ENCODE measurements at places on chromosomes 1 and 21.

DNA sequence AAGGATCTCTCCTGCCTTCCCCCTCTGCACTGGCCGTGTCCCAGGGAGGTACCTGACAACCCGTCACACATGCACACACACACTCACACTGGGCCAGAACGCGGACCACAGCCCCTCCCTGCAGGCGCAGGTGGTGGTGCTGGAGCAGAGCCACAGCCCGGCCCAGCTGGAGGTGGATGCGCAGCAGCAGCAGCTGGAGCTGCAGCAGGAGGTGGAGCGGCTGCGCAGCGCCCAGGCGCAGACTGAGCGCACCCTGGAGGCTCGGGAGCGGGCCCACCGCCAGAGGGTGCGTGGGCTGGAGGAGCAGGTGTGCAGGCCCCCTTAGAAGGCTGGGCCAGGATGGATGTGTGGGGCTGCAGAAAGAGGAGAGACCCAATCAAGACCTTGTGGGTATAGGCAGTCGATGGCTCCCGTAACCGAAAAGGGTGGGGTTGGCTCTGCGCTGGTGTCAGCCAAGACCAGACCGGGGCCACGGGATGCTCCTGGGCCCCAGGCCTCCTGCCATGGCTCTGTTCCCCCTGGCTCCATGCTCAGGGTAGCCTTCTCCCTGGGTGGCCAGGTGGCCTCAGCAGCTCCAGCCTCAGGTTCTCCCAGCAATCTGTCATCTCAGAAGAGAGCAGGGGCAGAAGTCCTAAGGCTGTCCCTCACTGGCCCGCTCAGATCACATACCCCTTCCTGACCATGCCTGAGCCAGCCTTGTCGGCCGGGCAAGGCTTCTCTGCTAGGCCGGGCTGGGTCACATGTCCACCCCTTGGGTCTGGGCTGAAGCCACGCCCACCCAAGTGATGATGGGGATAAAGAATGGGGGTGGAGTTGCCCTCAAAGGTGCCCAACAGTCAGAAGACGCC lies 8.9 kb downstream of the MFAP2 start:
- DNase-seq: no peak

- no peak for DNase-seq
Observed at GRCh38 chr1:109923131-109923945, 12.7 kb downstream of the CSF1 start.

GRCh38 chr1:204891860-204892259 lies 21.2 kb downstream of the NFASC start:
- DNase-seq: no peak

DNA sequence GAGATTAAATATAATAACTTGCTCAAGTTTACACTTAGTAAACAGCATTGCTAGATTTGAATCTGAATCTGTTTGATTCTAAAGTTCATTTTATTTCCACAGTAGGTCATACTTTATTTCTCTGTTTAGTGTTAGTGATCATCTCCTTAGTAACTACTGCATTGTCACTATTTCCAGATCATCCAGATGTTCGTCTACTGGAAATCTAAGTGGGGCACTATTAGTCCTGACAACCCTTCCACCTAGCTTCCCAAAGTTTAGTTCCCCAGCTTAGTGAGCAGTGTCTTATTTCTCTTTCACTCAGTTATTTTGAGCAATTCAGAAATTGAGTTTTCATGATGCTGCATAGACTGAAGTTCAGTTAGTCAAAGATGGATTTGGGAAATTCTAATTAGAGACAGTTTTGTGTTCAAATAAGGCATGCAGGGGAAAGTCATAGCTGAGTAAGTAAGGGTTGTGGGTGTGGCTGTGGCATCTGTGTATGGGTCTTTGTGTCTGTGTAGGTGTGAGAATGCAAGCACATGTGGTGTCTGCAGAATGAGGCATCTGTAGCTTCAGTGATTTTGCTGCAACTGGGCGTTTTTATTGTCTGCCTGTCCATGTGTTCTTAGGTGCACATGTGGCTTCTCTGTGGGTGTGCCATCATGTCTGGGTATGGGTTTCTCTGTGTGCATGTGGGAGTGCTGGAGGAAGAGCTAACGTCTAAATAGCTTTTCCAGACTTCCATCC lies 107.3 kb downstream of the NTMT2 start:
- no peak for DNase-seq
